ENCODE measurements at places on chromosomes 2 and 18. TPM values are rescaled to one million over a fixed set of nuclear protein-coding genes. Genes with fewer than 3 reads are reported as not detected.

- no peaks in the 10 kb centered on the region for H3K27me3 ChIP-seq
- H3K36me3 ChIP-seq = no peaks in the 10 kb centered on the region
- no peak overlapping the region for H3K4me3 ChIP-seq
- no peak overlapping the region for H3K27ac ChIP-seq
- no peak for DNase-seq
Measured at GRCh38 chr2:52695731-52696130, 1071.9 kb upstream of the CHAC2 start.

The GCG gene
- not detected for total RNA-seq

GRCh38 chr18:71485611-71486010, 1058.5 kb downstream of the CBLN2 start:
- no peaks in the 10 kb centered on the region for H3K4me1 ChIP-seq
- H3K36me3 ChIP-seq = no peaks in the 10 kb centered on the region
- no peaks in the 10 kb centered on the region for H3K27me3 ChIP-seq
- DNase-seq = no peak

DNA sequence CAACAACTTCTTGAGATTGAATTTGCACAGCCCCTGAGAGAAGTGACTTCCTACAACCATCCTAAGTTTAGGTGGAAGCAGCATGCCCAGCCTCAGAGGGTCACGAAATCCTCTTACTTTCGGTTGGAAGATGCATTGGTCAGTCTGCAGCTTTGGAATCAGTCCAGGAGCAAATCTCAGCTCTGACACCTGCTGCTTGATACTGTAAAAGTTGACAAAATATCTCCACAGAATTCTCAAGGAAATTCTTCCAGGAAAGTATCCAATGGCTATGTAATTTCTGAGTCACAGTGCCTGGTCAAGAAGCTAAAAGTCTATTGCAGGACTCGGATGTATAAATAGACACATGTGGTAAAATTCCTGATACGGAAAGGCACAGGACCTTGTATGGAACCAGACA, 414.5 kb upstream of the GYPC start:
- DNase-seq = no peak
- H3K27me3 ChIP-seq = peaks cover 2% of the 10 kb centered on the region
- no peaks in the 10 kb centered on the region for H3K4me1 ChIP-seq
- no peak overlapping the region for H3K4me3 ChIP-seq
- H3K36me3 ChIP-seq = no peaks in the 10 kb centered on the region

DNA sequence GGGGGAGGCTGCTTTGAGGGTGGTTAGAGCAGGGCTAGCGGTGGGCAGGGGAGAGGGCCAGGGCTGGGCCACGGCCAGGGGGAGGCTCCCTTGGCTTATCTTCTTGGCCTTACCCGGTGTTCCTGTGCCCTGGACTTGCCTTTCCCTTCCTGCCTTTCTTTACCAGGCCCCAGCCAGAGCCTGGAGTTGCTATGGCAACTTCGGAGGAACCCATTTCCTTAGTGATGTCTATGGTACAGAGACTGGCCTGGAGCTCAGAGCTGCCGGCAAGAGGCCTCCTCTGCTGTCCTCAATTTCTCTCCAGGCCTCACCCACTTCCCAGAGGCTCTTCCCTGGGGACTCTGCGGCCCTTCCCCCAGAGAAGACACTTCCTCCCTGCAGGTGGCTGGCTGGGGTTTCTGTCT, 11.5 kb downstream of the SPEG start:
- H3K4me3 ChIP-seq = no peak overlapping the region
- H3K36me3 ChIP-seq = no peaks in the 10 kb centered on the region
- DNase-seq = no peak
- H3K27me3 ChIP-seq = peaks cover 12% of the 10 kb centered on the region
- no peak overlapping the region for H3K27ac ChIP-seq
- peaks cover 10% of the 10 kb centered on the region for H3K4me1 ChIP-seq

GRCh38 chr18:63111671-63112402, 207.7 kb downstream of the BCL2 start:
- H3K36me3 ChIP-seq = no peaks in the 10 kb centered on the region
- no peak for DNase-seq
- H3K27ac ChIP-seq = no peak overlapping the region
- H3K27me3 ChIP-seq = peaks cover 7% of the 10 kb centered on the region
- peaks cover 15% of the 10 kb centered on the region for H3K4me1 ChIP-seq

DNA sequence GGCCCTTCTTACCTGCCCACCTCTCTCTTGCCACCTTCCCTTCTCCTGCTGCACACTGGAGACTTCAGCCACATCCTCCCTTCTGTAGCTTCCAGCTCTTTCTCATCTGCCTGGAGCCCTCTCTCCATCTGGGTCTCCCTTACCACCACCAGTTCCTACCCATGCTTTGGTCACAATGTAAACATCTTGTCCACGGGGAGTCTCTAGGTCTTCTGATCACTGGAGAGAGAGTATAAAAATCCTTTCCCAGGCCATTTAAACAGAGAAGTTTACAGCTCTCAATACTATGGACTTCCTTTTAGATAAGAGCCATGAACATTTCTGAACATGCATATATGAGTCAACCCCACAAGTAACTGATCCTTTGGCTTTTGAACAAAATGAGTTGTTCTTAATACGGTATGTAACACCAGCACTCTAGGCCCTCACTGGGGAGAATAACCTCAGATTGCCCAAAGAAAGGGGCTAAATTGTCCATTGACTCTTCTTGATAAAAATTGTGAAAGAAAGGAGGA, 5.8 kb downstream of the ARHGAP25 start:
- H3K27me3 ChIP-seq = no peaks in the 10 kb centered on the region
- peaks cover 74% of the 10 kb centered on the region for H3K4me1 ChIP-seq
- H3K27ac ChIP-seq = peak overlapping the region; percentile 93
- no peak overlapping the region for H3K4me3 ChIP-seq
- DNase-seq = no peak
- H3K36me3 ChIP-seq = peaks cover 57% of the 10 kb centered on the region

The NEMP2 gene
- total RNA-seq = 25.1 TPM

GRCh38 chr2:119428488-119429224, 3.0 kb upstream of the TMEM37 start:
- H3K4me1 ChIP-seq = peaks cover 6% of the 10 kb centered on the region
- no peaks in the 10 kb centered on the region for H3K36me3 ChIP-seq
- H3K4me3 ChIP-seq = no peak overlapping the region
- no peak overlapping the region for H3K27ac ChIP-seq

- H3K36me3 ChIP-seq = peaks cover 4% of the 10 kb centered on the region
- DNase-seq = no peak
- H3K27me3 ChIP-seq = no peaks in the 10 kb centered on the region
- no peak overlapping the region for H3K4me3 ChIP-seq
Measured at GRCh38 chr2:72793798-72794440, 31.9 kb downstream of the EXOC6B start.

DNA sequence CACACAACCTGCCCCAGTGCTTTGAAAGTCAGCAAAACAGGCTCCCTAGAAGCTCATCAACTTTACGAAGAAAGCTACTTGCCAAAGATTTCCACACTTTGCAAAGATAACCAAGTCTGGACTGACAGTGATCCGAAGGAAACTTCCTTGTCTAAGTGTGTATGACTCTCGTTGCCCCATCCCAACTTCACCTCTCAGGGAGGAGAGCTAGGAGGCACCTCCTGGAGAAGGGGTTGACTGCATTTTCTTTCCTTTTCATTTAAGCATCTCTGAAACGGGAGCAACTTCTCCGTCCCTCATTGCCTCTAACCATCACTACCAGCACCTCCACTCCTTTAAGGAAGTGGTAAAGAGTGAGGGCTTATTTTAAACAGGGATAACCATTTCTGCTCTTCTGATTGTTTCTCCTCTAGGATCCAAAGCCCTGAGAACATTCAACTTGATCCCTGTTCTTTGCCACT, 7.0 kb downstream of the ZEB2 start:
- H3K27me3 ChIP-seq = peaks cover 47% of the 10 kb centered on the region
- H3K4me1 ChIP-seq = peaks cover 19% of the 10 kb centered on the region
- no peak overlapping the region for H3K27ac ChIP-seq
- no peak for DNase-seq
- H3K4me3 ChIP-seq = no peak overlapping the region

- H3K27ac ChIP-seq = no peak overlapping the region
- no peak overlapping the region for H3K4me3 ChIP-seq
- H3K4me1 ChIP-seq = no peaks in the 10 kb centered on the region
- DNase-seq = no peak
- H3K27me3 ChIP-seq = no peaks in the 10 kb centered on the region
Measured at GRCh38 chr2:114631146-114631545, 188.7 kb downstream of the DPP10 start.

The DIPK1C gene
- total RNA-seq = not detected

The GPBAR1 gene
- 0.11 TPM for total RNA-seq

The SLC14A1 gene
- 1.3 TPM for total RNA-seq

DNA sequence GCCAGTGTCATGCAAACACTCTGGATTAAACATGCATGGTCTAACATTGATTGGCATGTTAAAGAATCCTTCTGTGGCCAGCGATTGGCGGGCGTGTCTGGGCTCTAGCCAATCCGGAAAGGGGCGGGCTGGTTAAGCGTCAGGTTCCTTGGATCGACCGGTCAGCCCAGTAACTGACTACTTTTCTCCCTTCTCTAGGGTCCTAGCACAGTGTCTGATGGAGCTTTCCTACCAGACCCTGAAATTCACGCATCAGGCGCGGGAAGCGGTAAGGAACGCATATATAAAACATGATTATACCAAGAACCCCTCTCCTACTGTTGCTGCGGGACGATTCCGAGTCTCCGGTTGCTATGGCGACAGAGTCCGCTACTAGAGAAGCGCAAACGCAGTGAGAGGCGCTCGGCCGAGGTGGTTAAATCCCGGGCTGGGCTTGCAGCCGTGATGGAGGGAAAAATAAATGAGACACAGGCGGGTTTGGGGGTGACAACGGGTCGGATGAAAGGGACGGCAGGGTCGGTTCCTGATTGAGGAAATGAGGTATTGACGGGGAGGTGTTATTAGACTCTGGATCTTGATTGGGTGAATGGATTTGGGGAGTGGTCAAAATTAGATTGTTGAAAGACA, 29.4 kb downstream of the KATNAL2 start:
- peak; percentile 78 for DNase-seq
- no peaks in the 10 kb centered on the region for H3K36me3 ChIP-seq
- H3K4me3 ChIP-seq = no peak overlapping the region
- no peak overlapping the region for H3K27ac ChIP-seq

DNA sequence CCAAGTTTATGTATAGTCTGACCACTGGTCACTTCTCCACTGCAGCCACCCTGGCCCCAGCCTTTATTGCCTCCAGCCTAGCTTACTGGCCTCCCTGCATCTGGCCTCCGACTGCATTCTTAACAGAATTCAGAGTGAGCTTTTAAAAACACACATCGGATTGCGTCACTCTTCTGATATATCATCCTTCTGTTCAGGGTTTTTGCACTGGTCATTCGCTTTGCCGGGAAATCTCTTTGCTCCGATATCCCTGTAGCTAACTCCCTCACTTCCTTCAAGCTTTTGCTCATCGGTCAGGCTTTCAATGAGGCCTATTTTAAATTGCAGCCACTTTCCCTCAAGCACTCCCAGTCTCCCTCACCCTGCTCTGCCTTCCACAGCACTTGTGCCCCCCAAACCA, 101.6 kb upstream of the DLX2 start:
- no peaks in the 10 kb centered on the region for H3K4me1 ChIP-seq
- no peak for DNase-seq
- no peak overlapping the region for H3K4me3 ChIP-seq
- no peak overlapping the region for H3K27ac ChIP-seq

GRCh38 chr2:118850168-118850900, 2.9 kb upstream of the EN1 start:
- peaks cover 74% of the 10 kb centered on the region for H3K27me3 ChIP-seq
- peaks cover 1% of the 10 kb centered on the region for H3K36me3 ChIP-seq
- peaks cover 28% of the 10 kb centered on the region for H3K4me1 ChIP-seq
- no peak overlapping the region for H3K4me3 ChIP-seq
- DNase-seq = no peak

The IHH gene
- total RNA-seq = not detected

DNA sequence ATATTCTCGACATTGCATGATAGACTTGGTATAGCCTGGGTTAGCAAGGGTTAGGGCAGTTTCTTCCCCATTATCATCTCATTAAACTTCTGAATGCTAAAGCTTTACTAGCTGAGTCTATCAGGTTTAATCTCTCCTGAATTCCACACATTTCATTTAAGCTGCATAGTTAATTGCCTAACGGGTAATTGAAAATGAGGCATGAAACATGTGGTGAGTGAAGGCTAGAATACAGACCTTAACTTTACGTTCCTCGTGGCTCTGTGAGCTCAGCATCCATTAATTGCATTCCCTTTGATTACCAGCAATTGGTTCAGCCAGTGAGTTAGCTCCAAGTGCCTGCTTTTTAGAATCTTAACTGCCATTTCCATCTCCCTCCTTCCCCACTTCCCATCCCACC, 126.5 kb upstream of the MEX3C start:
- H3K36me3 ChIP-seq = no peaks in the 10 kb centered on the region
- no peak overlapping the region for H3K27ac ChIP-seq
- DNase-seq = no peak
- H3K4me3 ChIP-seq = no peak overlapping the region
- no peaks in the 10 kb centered on the region for H3K4me1 ChIP-seq

The TEKT4 gene
- total RNA-seq = not detected

The MC5R gene
- total RNA-seq = not detected

DNA sequence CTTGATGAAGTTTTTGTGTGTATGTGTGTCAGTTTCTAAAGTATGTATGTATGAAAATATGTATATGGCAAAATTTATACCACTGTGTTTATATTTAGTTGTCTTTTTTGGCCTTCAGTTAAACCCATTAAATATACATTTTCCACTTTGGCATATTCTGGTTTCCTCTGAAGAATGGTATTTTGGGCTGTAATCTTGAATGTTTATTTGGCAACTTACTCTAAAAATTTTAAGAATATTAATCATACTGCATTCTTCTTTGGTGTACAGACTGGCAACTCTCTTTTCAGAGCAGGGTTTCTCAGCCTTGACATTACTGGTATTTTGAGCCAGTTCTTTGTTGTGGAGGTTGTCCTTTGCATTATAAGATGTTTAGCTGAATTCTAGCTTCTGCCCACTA, 27.9 kb upstream of the CCBE1 start:
- DNase-seq = no peak
- H3K4me3 ChIP-seq = no peak overlapping the region
- no peak overlapping the region for H3K27ac ChIP-seq

DNA sequence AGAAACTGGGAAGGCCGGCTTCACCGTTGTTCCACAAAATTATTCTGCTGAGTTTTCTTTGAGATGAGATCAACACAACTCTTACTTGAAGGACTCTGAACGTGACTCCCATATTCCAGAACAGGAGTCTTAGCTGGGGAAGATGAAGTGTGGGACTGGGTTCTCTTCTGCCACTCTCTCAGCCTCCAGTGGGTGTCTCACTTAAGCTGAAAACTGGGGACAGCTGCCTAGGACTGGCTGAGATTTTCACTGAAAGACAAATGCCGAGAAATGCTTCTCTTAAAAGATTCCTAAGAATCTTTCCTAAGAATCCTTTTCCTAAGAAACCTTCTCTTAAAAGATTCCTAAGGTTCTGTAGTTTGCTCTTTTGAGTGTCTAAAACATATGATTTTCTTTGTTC, 156.6 kb upstream of the LHCGR start:
- no peaks in the 10 kb centered on the region for H3K27me3 ChIP-seq
- no peak overlapping the region for H3K4me3 ChIP-seq
- no peak for DNase-seq
- no peak overlapping the region for H3K27ac ChIP-seq
- no peaks in the 10 kb centered on the region for H3K36me3 ChIP-seq

All from activated CD4-positive, alpha-beta T cell treated with anti-CD3 and anti-CD28 coated beads for 36 hours (primary cell).